ENCODE measurements at places on chromosomes 1 and 21. TPM values are rescaled to one million over a fixed set of nuclear protein-coding genes. Genes with fewer than 3 reads are reported as not detected.

DNA sequence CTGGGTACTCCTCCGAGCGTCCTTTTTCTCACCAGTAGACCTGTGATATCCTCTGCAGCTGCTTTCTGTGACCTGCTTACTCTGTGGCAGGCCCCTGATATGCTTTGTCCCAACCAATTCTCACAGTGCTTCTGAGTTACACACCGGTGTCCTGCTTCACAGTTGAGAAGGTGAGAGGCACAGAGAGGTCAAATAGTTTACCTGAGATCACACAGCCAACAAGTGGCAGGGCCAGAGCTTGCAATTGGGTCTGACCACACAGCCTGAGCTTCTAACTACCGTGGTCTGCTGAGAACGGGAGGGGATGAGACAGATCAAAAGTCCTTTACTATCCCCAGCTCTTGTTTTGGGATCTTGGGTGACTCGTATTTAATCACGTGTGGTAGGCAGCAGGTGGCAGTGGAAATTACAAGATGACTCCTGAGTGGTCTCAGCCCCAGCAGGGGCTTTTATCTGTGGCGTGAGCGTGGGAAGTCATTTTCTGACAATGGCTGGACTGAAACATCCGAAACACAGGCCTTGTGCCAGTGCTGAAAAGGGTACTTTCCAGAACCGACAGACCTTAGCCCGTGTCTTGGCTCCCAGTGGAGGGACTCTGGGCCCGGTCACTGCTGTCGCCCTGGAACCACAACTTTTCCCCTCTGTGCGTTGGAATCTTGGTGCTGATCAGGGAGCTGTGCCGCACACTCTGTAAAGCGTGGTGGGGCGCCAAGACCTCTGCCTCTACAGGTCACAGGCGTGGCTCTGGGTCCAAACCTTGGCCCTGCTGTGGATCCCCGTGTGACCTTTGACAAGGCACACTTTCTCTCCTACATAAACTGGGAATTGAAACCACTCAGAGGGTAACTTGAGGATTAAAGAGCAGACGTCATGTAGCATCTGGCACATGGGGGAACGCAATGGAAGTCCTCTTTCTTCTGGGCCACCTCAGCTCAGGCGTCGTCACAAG is 11.9 kb downstream of the THEMIS2 start:
- DNase-seq, result no peak

DNA sequence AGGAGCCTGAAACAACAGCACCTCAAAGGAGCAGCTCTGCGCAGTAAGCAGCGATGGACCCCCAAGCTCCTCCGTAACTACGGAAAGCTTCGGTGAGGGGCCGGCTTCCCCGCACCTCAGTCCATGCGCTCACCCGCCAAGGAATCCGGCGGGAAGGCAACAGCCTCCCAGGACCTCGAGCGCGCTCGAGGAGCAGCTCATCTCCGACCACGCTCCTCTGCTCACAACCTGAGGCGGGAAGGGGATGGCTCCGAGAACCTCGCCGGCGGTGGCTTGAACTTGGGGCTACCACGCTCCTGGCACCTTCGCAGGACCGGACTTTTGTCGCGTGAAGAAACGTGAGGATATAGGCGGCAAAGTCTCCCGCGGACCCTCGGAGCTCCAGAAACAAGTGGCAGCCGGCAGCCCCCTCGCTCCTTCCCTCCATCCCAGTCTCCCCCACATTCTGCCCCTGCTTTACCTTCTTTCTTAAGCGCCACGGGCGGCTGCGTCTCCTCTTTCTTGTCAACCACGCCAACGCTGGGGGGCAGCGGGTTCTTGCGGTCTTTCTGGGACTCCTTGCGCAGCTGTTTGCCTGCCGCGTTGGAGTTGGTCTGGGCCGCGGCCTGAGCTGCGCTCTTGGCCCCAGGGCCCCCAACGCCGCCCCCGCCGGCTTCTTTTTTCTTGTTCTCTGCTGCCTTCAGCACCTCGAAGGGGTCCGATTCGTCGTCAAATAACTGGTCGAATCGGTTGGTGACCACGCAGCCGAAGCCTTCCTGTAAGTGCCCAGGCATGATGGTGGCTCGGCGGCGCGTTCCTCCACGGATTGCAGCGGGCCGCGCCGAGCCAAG is 459 bp downstream of the SERBP1 start:
- no peak for DNase-seq

GRCh38 chr1:203035111-203036000 is 9.1 kb downstream of the PPFIA4 start:
- DNase-seq, result no peak

DNA sequence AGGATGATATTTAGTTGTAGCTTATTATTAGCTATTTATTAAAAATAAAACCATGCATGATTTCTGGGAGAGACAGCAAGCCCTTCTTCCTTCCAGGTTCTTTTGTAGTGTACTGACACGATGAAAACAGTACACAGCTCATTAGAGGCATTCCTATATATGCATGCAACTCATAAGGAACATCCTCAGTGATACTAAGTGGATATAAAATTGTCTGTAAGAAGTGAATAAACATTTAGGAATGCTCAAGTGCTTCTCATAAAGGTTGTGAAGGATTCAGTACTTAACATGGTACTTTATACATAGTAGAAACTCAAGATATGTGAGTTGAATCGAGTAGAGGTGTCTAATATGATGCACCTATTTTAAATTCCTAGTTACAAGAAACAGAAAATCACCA is 287.7 kb downstream of the SDCCAG8 start:
- no peak for DNase-seq

- no peak for DNase-seq
Measured at GRCh38 chr1:6461051-6461530, 4.9 kb downstream of the TNFRSF25 start.

- DNase-seq, result peak; percentile 34
Measured at GRCh38 chr1:36366091-36366661, 19.5 kb downstream of the STK40 start.

- DNase-seq, result no peak
Measured at GRCh38 chr1:81458186-81458585, 342.5 kb upstream of the ADGRL2 start.

GRCh38 chr1:6614929-6615785 is 1.6 kb downstream of the PHF13 start:
- DNase-seq, result no peak

- DNase-seq, result no peak
Measured at GRCh38 chr1:37731312-37732019, 33.5 kb downstream of the EPHA10 start.

GRCh38 chr1:230743899-230744298 is 3.3 kb upstream of the CAPN9 start:
- DNase-seq, result no peak

- no peak for DNase-seq
Measured at GRCh38 chr1:17230106-17230505, 18.8 kb upstream of the PADI3 start.

DNA sequence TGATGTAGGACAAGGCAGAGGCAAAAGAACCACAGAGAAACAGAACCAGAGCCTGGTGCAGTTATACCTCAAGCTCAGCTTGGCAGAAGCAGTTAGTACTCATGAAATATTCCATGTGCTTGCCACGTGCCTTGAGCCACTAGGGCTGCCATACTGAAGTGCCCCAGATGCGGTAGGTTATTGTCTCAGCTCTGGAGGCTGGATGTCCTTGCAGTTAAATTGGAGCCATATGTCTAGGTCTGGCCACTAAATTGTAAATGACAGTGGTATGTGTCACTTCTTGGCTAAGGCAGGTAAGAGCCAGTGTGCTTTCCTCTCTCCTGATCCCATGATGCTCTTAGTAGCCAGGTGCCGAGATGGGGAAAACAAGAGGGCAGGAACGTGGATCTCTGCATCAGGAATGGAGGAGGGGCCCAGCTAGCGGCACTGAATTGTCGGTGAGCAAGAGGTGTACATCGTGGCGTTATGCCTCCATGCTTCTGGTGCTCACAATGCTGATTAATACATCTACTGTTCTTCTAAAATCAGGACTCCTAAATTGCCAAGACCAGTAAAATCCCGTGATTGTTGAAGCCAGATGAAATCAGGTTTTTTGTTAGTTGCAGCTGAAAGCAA is 73.5 kb downstream of the PSMG1 start:
- no peak for DNase-seq

GRCh38 chr1:44985747-44986359 is 542 bp downstream of the EIF2B3 start:
- DNase-seq, result no peak

GRCh38 chr1:87103074-87103473 is 188.6 kb downstream of the HS2ST1 start:
- DNase-seq, result no peak

DNA sequence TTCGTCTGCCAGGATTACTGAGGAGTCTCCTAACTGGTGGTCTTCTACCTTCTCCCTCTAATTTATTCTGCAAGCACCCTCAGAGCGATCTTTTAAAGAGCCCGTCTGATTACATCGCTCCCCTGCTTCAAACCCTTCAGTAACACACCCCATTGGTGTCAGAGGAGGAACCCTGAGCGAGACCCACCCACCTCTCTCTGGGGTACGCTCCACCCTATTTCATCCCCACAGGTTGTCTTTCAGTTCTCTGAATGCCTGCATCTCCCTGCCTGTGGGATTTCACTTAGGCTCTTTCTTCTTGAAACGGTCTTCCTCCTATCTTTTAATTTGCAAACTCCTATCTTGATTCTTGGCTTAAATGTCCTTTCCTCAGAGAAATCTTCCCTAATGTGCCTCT is 39.4 kb downstream of the C1orf21 start:
- no peak for DNase-seq

GRCh38 chr1:11488966-11489625 is 10.1 kb downstream of the DISP3 start:
- no peak for DNase-seq

- no peak for DNase-seq
Measured at GRCh38 chr1:111497592-111497991, 5.8 kb downstream of the ADORA3 start.

GRCh38 chr1:2279210-2279639 is 51.1 kb downstream of the SKI start:
- no peak for DNase-seq

DNA sequence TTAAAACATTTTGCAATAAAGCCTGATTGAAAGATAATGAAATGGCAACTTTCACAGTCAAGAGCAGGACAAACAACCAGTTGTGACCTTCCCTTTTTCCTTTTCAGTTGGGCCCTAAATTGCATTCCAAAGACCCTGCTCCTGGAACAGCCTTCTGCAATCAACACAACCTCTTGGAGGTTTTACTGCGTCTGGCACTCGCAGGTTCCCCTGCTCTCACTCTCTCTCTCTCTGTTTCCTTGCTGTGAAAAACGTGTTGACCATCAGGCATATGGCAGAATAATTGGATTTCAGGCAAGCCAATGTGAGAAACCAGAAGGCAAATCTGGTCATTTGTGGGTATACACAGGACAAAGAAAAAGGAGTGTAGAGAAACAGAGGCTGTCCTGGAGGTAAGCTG is 23.2 kb downstream of the SLC44A5 start:
- no peak for DNase-seq

DNA sequence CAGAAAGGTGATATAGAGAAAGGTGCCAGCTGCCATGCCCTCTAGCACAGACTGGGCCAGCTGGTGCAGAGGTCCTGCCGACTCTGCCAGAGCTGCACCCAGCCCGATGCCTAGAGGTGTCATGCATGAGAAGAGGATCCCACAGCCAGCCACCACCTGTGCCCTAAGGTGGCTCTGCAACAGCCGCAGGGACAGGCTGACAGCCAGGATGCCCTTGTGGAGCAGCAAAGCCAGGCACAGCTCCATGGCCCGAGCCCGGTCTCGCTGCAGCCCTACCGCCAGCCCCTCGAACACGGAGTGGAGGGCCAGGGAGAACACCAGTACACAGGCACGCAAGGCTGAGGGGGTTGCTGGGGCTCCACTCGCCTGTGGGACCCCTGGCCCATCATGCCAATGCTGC is 1.8 kb upstream of the CRTC2 start:
- no peak for DNase-seq

DNA sequence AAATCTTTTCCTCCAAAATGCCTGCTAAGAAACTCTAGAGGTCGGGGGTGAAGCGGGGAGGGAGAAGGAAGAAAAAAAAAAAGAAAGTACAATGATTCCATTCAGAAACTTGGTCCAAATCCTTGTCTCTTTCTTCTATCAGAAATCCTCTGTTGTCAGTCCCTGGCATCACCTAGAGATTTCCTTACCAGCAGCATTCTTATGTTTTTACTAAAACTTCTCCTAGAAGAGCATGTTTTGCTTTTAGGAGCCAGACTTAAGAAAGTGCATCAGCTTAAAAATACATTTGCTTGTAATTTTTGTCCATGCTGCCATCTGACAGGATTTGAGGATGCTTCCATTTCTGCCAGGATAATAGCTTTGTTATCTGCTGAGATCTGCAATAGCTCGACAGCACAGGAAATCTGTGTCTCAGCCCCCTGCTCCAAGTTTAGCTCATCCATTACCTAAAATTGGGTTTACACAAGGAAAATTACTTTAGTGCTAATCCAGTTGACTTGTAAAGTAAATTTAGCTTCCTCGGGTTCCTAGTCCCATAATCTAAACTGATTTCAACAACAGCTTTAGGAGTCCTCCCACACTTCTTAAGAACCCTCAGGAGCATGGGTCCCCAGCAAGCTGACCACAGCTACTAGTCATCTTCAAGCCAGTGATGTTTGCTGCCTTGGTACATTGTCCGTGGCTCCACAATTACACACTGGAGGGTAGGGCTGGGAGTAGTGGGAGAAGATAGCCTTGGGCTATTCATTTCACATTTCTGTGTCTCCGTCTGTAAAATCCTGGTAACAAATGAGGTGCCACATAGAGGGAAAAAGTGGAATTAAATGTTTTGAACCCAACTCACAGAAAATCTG is 92.3 kb upstream of the UBE2U start:
- DNase-seq, result no peak

DNA sequence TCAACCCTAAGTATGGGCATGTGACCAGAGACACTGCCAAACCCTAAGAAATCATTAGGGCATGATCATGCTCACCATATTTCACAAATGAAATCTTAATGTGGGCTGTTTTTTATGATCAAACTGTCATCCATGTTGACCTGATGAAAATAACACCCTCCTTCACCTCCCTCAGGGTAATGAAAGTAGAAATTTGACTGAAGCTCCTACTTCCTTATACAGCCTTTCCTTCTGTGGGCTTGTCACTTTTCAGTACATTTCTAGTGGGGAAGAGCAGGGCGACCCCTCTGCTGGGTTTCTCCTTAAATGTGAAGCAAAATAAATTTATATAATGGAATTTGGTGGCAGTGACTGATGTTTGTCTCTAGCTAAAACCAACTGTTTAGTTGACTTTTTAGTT is 25.9 kb downstream of the IVNS1ABP start:
- no peak for DNase-seq

DNA sequence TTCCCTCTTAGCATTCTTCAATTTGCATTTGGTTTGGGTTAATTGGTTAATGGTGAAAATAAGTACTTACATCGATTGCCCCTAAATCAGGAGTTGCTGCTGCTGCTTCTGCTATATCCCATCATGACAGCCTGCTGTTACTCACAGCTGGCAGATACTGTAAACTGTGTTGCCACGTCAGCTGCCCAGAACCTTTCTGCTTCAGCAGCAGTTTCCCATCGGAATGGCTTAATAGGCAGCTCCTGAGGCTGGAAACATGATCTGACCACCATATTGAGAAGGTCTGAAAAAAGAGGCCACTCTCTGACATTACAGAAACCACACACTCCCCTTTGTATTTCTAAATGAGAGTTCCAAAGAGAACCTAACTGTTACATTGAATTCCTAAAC is 14.3 kb upstream of the SEC16B start:
- no peak for DNase-seq

Gene SIPA1L2
- 1.4 TPM for polyA plus RNA-seq

Gene PDIK1L
- 4.2 TPM for polyA plus RNA-seq

Gene AGO1
- 9.4 TPM for polyA plus RNA-seq

Gene OR2T33
- polyA plus RNA-seq, result not detected

Gene PTGS2
- not detected for polyA plus RNA-seq

Gene LAPTM5
- 589 TPM for polyA plus RNA-seq

Gene TRIM67
- not detected for polyA plus RNA-seq

Gene TGFBR3
- 78.5 TPM for polyA plus RNA-seq
